H1 (cell line): ENCODE measurements at places on chromosomes 16 and 17. TPM values are rescaled to one million over a fixed set of nuclear protein-coding genes. Genes with fewer than 3 reads are reported as not detected.

DNA sequence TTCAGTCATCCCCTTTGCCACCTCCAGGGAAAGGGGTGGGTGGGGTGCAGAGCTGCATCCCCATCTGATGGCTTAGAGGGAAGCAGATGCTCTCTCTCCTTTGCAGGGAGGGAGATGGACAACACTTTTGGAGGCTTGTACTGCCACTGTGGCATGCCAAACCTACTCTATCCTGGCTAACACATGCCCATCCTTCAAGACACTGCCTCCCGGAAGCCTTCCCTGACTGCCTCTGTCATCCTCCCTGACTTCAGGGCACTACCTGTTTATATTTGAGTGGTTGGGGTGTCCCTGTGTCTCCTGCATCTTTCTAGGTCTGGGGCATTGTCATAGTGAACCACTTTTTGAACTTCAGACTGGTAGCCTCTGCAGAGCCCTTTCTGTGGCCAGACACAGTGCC lies 202.3 kb downstream of the ZNF423 start:
- no peak for DNase-seq

DNA sequence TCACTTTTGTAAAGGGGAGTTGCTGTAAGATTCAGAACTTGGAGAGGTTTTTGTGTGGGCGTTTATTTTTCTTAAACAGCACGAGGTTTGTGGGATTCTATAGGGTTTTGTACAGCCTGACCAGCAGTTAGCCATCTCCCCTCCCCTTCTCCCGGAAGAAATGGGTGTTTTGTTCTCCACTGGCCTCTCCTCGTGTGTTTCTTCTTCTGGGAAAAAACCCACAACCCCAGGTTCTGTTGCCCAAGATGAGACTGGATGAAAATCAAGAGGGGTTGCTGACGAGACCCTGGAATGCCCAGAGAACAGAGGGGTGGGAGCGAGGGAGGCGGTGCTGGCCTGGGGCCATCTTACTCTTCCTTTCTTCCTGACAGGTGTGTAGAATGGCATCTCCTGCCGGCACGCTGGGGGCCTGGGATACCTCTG lies 186.1 kb downstream of the MSI2 start:
- no peak for DNase-seq

- DNase-seq: no peak
Measured at GRCh38 chr16:58176608-58177352, 21.1 kb downstream of the CSNK2A2 start.

DNA sequence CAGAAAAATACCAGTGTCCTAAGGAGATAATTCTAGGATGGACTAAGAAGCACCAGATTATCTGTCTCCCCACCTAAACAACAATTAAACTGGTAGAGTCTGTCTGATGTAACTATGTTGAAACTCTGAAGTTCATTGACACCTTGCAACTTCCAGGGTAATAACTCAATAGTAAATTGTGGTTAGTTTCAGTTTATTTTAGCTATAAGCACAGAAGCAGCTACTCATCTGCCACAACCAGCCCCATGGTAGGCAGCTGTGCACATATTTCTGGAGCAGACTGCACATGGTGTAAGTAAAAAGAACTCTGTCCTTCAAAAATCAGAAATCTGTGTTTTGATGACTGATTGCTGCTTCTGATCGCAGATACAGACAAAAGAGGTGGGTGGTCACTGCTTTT lies 852.1 kb downstream of the CDH11 start:
- DNase-seq: no peak

DNA sequence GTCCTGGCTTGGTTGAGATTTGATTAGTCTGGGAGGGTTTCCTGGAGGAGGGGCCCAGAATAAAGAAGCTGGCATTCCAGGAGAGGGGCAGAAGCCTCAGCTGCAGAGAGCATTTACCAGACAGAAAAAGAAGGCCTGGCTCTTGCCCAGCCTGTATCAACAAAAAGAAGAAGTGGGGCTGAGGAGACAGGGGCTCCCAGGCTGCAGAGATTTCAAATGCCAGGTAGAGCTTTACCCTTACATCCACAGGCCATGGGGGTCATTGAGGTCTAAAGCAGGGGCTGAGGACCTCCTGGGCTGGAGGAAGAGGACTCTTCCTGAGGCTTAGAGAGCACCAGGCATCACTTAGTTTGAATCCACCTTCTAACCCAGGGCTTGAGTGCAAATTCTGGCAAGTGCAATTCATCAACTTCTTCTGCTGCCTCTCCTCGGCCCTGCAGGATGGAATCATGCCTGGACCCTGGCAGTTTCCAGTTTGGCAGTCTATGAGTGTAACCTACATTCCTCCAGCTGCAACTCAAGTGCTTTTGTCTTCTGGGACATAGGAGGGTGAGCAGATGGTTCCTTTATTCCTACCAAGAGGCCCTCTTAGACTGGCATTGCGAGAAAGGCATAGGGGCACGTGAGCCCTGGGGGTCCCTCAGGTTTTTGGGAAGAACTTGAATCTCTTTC lies 15.3 kb downstream of the CA7 start:
- no peak for DNase-seq

DNA sequence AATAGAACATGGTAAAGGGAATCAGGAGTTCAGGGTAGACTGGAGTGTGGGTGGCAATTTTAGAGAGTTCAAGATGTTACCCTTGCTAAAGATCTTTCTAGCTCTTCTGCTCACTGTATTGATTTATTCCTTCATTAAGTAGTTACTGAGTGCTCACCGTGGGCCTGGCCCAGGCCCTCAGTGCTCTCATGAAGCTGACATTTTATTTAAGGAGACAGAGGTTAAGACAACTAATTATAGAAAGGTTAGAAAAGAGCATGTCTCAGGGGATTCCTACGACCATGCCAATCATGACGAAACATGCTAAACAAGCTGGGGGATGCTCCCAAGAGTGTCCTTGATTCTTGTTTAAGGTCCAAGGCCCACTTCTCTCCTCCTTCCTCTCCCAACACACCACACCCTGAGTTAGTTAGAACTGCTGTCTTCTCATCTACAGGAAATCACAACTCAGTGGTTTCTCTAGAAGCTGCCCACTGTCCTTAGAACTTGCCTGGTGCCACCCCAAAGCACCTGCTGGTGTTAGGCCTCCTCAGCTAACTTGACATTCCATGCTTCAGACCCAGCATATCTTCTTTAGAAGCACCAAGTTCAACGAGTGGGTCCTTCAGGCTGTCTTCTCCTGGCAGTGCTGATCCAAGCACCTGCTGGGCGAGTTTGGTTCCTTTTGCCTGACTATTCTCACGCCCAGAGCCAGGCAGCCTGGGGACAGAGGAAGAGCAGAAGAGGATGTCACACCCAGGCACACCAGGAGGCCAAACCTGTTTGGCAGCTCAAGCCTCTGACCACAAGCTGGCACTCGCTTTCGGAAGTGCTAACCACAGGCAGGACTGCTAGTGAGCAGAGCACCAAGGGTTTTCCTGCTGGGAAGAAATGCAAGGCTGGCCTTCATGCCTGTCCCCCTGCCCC lies 79.0 kb downstream of the GAS7 start:
- DNase-seq: no peak

DNA sequence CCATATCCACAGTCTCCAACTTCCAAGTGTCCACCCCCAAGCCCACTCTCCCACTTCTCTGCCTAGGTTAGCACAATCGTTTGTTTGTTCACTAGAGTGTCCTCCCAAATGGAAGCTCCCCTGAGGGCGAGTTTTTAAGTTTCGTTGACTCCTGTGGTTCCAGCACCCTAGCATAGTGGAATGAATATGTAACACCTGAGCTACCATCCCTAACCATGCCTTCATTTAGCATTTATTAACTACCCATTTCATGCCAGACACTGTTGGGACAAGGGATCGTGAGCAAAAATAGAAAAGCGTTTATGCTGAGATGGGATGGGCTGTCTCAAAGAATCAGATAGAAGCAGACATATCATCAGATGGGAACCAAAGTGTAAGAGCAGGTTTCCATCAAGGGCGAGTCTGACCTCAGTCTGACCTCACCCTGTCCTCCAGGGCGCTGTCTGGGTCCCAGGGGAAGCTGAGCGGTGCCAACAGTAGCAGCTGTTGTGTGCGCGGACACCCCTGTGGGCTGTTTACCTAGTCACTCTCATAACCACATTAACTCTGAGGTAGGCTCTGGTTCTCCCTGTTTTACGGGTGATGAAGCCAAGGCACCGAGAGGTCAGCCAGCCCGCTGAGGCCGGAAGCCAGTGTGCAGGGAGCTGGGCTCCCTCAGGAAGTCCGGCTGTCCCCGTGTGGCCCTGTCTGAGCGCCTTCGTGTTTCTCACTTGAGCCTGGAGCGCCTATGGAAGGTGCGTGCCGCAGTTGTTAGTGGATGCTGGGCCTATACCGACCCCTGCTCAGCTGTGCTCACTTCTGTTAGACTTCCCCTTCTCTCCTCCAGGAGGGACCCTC lies 6.2 kb downstream of the CNP start:
- no peak for DNase-seq

DNA sequence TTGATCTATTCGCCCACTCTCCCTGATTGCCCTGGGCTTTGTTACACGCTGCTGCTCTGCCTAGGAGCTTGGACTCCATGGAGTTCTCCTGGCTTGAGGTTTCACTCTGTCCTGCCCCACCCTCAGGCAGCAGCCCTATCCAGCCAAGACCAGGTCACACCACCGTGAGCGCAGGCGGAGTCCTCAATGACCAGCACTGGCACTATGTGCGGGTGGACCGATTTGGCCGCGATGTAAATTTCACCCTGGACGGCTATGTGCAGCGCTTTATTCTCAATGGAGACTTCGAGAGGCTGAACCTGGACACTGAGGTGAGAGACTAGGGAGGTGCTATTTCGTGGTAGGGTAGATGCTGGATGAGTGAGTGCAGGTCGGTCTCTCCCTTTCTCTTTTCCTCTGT lies 3.5 kb downstream of the CNTNAP1 start:
- DNase-seq: no peak

DNA sequence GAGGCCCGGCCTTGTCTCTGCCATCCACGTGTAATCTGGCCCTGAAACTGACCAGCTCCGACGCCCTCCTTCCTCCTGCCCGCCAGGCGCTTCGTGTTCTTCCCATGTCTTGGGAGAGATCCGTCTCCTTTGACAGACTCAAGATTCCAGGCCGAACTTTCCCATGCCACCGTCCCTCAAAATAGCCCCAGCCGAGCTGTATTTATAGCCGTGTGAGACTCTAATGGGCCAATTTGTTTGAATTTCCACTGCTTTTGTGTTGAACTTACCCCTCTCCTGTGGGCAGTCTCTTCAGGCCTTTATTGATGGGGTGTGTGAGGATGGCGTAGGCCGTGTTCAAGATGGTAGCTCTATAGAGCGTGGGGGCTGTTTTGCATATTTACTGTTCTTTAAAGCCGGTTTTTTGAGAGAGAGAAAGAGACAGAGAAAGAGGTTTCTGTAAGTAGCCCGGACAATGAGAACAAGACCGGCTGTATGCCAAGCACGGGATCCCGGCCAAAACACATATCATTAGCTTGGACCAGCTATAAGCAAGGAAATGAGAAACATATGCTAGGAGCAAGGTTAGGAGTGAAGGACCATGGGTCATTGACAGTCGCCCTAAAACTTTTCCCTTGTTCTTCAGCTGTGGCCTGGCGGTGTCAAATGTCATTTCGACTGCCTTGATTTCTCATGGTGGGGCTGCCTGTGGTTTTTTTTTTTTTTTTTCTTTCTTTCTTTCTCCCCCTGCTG lies 124.5 kb upstream of the ZFHX3 start:
- peak; percentile 55 for DNase-seq

DNA sequence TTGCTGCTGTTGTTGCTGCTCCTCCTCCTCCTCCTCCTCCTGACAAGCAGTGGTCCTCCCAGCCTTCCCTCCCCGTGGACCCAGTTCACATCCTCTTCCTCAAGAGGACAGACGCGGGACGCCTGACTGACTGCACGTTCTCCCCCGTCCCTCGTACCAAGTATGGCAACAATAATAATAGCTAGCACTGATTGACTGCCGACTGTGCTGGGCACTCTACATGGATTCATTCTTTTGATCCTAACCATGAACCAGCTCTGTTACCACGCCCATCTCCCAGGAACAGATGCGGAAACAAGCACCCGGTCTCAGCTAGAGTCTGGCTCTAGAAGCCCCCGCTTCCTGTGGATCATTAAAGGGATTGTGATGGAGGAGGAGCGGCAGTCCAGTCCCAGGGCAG lies 78.0 kb downstream of the GNAO1 start:
- no peak for DNase-seq

- no peak for DNase-seq
Measured at GRCh38 chr17:45103269-45103795, 29.0 kb downstream of the PLCD3 start.

GRCh38 chr16:88516601-88517061 lies 53.6 kb upstream of the ZC3H18 start:
- DNase-seq: no peak

DNA sequence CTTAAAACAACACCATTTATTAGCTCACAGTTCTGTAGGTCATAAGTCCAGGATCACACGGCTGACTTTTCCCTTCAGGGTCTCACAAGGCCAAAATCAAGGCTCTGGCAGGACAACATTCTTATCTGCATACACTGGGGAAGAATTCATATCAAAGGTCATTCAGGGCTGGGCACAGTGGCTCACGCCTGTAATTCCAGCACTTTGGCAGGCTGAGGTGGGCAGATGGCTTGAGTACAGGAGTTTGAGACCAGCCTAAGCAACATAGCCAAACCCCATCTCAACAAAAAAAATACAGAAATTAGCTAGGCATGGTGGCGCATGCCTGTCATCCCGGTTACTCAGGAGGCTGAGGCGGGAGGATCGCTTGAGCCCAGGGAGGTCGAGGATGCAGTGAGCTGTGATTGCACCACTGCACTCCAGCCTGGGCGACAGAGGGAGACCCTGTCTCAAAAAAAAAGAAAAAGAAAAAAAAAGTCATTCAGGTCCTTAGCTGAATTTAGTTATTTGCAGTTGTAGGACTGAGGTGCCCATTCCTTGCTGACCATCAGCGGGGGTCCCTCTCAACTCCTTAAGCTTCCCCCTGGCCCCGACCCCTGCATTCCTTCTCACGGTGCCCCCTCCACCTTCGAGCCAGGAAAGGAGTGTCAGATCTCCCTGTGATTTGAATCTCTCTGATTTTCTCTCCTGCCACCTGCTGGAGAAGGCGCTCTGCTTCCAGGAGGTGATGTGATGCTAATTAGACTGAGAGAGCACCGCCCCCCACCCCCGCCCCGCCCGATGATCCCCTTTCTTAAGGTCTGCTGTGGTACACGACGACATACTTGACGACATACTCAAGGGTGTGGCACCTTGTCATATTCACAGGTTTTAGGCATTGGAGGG lies 91.8 kb upstream of the CLEC18A start:
- peak; percentile 25 for DNase-seq

Gene SKAP1
- not detected in 2 replicates for total RNA-seq

Gene HOXB5
- total RNA-seq: not detected in 2 replicates

Gene PLCG2
- 5.6 and 6.9 TPM in 2 replicates for total RNA-seq
